LHCN-M2 (cell line): ENCODE measurements at places on chromosomes 3 and 15.

DNA sequence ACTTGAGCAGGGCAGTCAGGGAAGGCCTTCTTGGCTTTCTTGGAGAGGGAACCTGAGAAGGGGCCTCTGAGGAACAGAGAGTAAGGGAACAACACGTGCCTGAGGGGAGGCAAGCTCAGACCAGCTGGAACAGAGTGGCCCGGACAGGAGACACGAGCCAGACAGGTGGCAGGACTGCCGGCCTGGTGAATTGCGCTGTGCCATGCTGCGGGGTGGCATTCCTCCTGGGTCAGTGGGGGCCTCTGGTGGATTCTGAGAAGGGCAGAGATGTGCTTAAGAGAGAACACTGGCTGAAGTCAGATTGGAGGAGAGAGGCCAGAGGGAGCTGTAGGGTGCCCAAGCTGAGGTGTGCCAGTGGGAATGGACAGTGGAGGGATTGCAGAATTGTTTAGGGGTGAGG, 4.9 kb downstream of the CHAC1 start:
- DNase-seq = peak; percentile 26

DNA sequence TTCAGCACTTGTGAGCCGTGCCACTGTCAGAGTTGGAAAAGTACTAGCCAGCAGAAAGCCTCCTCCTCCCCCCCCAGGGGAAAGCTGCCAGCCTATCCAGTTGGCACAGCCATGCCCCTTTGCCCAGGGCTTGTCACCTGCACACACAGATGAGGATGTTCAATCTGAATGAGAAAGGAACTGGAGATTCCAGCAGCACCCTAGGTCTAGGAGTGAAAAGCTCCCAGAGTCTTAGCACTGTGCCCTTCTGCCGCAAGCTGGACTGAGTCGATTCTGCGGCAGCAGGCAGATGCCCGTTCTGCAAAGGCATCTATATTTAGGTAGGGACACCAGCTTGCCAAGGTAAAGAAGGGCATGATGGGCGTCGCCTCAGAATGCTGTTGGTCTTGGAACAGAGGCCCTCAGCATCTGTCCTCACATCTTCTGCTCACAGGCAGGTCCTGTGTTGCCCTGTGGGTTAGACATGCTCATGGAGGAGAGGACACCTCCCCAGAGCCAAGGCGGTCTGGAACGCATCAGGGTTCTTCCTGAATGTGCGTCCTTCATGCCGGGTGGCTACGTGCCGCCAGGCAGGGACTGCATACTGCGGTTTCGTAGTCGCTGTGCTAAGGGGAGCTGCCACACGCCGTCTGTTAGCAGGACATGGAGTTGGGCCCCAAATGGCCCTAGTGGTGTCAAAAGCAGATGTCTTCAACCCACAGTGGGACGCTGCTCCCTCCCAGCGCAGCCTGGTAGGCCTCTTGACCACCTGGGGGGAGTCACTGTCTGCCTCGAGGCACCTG, 109.5 kb downstream of the VGLL4 start:
- no peak for DNase-seq

GRCh38 chr15:33278816-33279612, 31.8 kb upstream of the RYR3 start:
- peak; percentile 88 for DNase-seq

GRCh38 chr3:128334086-128334645, 132.5 kb downstream of the DNAJB8 start:
- no peak for DNase-seq

DNA sequence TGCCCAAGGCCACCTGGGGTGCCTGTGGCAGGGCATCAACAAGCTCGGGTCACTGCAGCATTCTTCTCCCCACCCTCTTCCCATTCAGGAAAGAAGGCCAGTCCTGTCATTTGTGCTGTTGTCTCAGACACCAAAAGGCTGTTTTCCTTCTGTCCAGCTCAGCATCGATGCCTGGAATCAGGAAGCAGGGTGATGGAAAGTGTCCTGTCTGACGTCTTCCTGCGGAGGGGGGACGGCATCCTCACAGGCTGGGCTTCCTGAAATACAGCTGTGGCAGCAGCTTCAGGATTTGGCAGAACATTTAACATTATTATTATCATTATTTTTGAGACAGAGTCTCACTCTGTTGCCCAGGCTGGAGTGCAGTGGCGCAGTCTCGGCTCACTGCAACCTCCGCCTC, 33.0 kb upstream of the ANKDD1A start:
- DNase-seq = no peak

GRCh38 chr3:168425936-168426595, 330.3 kb upstream of the GOLIM4 start:
- DNase-seq = peak; percentile 1

GRCh38 chr3:15523660-15524417, 2.3 kb upstream of the COLQ start:
- no peak for DNase-seq

DNA sequence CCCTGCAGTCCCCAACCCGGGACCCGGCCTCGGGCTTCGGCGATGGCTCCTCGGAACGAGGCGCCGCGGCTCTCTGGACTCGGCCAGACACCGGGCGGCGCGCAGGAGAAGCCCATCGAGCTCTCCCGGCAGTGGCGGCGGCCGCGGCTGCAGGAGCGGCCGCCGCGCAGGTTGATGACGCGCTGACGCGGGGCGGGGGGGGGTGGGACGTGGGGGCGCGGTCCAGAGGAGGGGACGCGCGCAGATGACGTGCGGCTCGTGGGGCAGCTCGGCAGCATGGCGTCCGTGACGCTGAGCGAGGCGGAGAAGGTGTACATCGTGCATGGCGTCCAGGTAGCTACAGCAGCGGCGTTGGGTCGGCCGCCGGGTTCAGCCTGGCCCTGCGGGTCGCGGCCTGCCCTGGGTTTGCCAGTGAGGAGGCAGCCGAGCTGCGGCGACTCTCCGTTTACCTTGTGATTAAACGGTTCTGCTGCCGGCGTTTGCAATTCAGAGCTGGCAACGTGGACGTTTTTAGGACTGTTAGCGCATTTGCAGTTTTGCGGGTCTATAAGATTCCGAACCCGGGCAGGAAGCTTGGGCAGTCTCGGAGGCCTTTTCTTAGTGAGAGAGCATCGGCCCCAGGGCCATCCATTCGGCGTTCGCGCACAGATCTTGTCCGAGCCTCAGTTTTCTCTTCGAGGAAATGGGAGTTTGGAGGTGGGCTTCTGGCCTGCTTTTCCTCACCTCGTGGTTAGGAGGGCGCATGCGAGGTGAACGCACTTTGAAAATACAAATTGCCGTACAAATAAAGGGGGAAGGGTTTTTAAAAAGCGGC, at the start of the genes EXOSC7 and ZDHHC3:
Gene EXOSC7 (plus strand): TSS at position 243 of the 814 bp plus-strand sequence. CDS start 34 bp downstream, at position 277.
Gene ZDHHC3 (minus strand): TSS at position 173 of the 814 bp plus-strand sequence. CDS start 16,738 bp downstream, outside the sequence.
- peak; percentile 80 for DNase-seq

DNA sequence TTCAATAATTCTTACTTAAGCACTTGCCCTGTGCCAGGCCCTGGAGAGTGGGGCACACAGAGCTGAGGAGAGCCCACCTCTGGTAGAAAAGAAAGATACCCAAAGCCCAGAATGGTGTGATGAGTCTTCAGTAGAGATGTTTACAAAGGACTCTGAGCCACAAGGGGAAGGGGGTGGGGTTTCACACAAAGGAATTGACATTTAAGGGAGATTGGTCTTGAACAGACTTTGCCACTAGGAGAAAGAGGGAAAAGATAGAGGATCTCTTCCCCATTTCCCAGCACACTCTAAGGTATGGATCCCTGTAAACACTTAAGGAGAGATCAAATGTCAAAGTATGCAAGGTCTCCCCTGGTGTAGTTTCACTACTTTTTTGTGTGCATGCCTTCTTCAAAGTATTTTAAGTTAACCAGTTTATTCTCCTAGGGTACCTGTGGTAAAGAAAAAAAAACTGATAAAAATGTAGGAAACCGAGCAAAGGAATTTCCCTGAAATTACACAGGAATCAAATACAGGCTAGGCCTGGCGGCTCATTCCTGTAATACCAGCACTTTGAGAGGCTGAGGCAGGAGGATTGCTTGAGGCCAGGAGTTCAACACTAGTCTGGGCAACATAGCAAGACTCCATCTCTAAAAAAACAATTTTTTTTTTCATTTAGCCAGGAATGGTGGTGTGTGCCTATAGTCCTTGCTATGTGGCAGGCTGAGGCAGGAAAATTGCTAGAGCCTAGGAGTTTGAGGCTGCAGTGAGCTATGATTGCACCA, 117.6 kb upstream of the SKOR1 start:
- no peak for DNase-seq

DNA sequence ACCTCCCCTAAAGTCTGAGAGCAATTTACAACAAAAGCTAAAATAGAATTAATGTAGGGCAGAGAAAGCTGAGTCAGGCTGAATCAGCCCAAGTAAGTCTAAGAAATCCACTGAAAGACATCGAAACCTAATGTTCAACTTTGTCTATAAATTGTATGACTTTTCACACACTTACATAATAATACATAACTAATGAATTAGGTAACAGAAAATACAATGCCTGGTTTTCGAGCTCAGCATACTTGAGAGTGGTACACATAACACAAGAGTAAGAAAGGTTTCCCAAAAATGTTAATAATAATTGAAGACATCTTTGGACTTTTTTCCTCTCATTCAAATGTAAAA, 55.3 kb upstream of the VGLL4 start:
- no peak for DNase-seq

- no peak for DNase-seq
These were observed 25.4 kb upstream of the SOX14 start for GRCh38 chr3:137738710-137739109.

GRCh38 chr3:130480736-130481135, 36.2 kb upstream of the COL6A6 start:
- DNase-seq = peak; percentile 54

DNA sequence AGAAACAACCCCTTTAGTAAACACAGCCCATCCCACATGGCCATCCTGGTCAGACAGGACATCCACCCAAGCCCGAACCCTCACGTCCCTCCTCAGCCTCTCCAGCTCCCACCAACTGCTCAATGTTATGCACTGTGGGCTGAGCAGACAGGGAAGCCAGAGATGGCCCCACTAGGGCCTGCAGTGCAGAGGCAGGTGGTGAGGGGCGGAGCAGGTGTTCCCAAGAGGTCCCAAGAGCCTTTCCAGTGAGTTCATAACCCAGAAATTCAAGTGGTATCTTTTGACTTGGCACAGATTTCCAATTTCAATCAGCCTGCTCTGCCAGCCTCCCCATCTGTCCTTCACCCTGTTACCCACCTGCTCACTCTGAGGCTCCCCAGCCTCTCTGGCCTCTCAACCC, 130.3 kb downstream of the LIPC start:
- DNase-seq = peak; percentile 15

DNA sequence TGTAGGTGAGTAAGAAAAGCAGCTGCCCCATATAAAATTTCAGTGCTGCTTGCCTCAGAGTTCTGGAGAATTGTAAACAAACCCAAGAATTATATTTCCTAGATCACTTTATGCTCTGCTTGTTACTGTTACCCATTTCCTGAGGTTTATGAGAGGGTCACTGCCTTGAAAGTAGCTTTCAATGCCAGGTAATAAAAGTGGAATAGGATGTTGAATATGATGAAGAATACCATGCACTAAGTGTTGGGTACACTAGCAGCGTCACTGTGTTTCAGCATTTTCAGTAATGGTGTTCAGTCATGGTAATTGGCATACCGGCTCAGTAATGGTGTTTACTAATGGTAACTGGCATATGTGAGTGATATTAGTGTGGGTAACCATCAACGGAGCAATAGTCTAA, 449.8 kb upstream of the TPRG1 start:
- DNase-seq = no peak

DNA sequence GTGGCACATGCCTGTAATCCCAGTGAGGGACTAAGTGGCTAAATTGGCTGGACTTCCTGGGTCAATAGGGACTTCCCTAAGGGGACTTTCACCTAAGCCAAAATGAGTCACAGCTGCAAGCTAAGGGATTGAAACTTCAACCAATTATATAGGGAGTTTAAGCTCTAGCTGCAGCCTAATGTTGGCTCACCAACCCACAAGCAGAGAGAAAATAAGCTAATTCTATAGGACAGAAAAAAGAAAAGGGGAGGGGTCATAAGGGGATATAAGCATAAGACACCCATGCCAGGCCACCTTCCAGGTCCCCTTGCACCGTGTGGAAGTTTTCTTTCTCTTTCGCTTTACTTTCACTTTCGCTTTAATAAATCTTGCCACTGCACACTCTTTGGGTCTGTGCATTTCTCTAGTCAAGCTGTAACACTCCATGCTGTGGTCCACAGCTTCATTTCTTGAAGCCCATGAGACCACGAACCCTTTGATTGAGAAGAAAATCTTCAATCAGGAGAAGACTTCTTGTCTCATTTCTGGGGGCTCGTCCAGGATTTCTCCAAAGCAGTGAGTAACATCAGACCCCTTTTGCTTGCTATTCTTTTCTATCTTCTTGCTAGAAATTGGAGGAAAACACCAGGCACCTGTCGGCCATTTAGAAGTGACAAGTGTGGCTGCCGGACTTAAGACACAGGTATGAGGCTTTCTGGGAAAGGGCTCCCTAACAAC, 192.3 kb downstream of the IGSF11 start:
- no peak for DNase-seq

- peak; percentile 50 for DNase-seq
These were observed 74.7 kb downstream of the PPARG start for GRCh38 chr3:12363397-12364195.

- DNase-seq = no peak
These were observed 44.9 kb upstream of the SLC6A6 start for GRCh38 chr3:14357463-14357862.

DNA sequence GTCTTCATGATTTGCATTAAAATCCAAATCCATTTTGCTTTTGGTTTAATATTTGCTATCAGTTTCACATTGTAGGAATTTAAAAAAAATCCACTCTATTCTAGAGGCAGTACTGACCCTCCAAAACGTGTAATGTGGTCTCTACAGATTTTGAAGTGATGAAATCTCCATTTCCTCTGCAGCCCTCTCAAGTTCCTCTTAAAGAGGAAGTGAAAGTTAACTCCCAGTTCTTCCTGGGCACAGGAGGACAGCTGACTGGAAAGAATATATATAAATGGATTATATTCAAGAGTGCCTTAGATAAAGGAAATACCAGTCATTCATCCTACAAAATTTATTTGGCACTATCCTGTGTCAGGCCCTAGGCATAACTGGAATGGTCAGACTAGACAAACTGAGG, 83.5 kb upstream of the PLCL2 start:
- no peak for DNase-seq

DNA sequence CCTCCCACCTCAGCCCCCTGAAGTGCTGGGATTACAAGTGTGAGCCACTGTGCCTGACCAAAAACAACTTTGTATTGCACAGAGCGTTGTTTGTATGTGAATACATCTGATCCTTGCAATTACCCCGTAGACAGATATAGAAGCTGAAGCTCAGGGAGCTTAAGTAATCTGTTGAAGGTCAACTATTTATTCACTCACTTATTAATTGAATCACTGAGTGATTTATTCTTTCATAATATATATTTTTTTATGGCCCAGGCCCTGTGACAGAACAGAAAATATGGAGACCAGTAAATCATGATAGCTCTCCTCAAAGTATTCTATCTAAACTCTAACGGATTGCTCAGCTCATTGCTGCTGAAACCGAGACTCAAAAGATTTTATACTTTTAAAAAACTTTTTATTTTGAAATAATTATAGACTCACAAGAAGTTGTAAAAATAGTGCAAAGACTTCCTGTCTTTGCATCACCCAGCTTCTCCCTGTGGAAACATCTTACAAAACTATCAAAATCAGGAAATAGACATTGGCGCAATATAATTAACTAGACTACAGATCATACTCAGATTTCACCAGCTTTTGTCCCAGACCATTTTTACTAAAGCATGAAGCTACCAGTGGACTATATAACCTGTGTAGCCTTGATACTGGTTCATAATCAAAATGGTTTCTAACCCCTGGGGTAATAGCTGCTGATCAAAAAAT, 466.1 kb downstream of the PDCD6IP start:
- DNase-seq = no peak

- DNase-seq = peak; percentile 20
These were observed 976 bp downstream of the ABHD17C start for GRCh38 chr15:80695911-80696661.

- DNase-seq = peak; percentile 99
These were observed 31.8 kb downstream of the CCNL1 start for GRCh38 chr3:157127831-157128767.
